Stimulated activated CD4-positive, alpha-beta T cell treated with anti-CD3 and anti-CD28 coated beads, Interleukin-1b, Interleukin-23, amount 100 ng/mL, for 1 hour (primary cell): ENCODE measurements at places on chromosomes 2 and 18.

GRCh38 chr2:44770221-44771195 is 171.0 kb upstream of the SIX3 start:
- no peak for DNase-seq

DNA sequence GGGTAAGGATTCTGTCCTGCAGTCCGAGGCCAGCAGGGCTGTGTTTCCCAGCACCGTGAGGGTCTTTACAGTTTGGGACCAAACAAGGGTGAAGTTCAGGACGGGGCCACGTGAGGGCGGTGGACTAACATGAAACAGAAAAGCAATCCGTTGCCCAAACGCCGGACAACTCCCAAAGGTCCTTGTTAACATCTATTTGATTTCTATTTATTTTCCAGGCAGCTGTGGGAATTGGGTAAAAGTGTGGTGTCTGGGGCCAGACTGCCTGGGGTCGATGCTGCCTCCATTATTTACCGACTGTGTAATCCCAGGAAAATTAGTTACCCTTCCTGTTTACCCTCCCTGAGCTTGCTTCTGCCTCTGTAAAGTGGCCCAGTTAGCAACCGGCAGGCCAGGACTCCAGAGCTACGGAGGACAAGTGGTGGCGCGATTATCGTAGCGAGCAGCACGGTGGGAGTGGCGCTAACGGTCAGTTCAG is 66.3 kb upstream of the TCF7L1 start:
- DNase-seq = peak; percentile 16

GRCh38 chr2:239036819-239037558 is 189.1 kb downstream of the TWIST2 start:
- no peak for DNase-seq

- no peak for DNase-seq
Observed at GRCh38 chr2:227503433-227504406, 31.8 kb downstream of the AGFG1 start.

- DNase-seq = no peak
Observed at GRCh38 chr18:35455926-35456763, 41.6 kb downstream of the INO80C start.
